ENCODE measurements at places on chromosomes 4 and X.

DNA sequence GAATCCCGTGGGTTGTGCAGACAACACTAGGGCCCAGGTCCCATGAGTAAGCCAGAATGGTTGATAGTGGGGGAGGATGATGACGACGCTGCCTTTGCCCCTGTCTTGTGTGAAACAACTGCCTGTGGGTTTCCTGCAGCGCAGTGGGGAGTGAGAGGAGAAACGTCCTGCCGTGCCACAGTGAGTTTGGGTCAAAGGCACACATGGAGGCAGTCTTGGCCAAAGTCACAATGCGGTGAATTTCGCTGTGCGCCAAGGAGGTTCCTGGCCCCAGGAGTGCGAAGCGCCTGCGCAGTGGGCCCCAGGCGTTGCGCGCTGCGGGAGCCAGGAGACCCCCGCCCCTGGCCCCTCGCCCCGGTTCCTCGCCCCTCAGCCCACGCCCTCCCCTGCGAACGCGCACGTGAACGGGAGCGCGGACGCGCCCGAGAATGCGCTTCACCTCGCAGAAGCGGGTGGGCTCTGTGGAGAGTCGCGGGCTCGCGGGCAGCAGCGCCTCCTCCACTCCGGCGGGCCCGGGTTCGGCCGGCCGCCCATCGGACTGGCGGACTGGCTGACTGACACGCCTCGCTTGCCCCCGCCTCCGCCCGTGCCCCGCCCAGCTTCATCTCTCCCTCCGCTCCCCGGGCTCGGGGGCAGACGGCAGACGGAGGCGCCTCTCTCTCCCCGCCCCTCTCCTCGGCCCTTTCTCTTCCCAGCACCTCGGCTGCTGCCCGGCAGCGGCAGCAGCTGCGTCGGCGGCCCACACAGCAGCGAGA is at the start of gene NUDT10:
NUDT10 (plus strand) TSS at position 635 of the 755 bp plus-strand sequence. CDS start 144 bp downstream, outside the sequence.
- no peak for DNase-seq

DNA sequence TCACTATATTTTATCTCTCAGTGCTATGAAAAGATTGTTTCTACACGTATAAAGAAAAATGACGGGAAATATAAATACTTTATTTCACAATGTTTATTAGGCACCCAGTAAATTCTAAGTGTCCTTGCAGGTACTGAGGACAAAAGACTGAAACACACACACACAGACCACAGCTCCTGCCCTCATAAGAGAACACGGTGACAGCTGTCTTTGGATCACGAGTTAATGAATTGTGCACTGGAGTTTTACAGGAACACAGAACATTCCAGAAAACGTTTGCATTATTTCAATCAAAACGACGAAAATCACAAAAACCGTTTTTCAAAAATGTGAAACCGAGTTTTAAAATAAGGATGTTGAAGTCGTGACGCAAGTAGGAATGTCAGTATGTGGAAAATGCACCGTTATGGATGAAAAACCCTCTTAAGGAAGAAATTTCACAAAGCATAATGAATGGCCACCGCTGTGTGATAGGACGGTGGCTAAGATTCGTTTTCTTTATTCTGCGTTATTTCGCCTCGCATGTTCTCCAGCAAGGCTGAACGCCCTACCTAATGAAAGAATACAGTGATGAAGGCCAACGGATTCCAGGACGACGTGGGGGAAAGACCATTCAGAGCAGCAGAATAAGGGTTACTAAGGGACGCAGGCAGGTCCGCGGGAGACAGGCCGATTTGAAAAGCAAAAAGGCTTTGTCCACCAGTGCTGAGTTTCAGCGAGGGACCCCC is 24.2 kb downstream of the FAM156A start:
- DNase-seq, result no peak

- no peak for DNase-seq
Measured at GRCh38 chrX:139982856-139983255, 17.5 kb upstream of the CXorf66 start.

DNA sequence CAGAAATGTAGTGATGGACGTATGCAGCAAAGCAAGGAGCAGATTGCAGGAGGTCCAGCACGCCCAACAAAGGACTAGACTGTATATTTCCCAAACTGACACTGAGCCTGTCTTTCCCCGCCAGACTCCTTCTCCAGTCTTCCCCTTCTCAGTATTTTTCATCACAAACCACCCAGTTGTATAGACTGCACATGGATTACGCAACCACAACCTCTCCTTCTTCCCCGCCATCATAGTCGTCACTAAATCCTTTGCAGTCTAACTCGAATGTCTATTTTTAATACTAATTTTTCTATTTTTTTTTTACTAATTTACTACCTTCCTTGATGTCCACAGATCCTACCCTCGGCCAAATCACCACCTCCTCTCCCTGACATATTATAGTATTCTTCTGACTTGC is 105.4 kb downstream of the MTNR1A start:
- DNase-seq, result no peak

GRCh38 chr4:71217688-71218087 is 121.1 kb upstream of the SLC4A4 start:
- no peak for DNase-seq

Data from stimulated activated CD8-positive, alpha-beta memory T cell treated with anti-CD3 and anti-CD28 coated beads, Interleukin-12 subunit alpha, Interleukin-12 subunit beta, amount 100 ng/mL, for 4 hours (primary cell).